ENCODE measurements at places on chromosomes 7 and 10.

- peak; percentile 81 for DNase-seq
These were observed 115.9 kb upstream of the EEPD1 start for GRCh38 chr7:36037121-36037662.

GRCh38 chr7:19465861-19466260 lies 243.0 kb downstream of the POLR1F start:
- DNase-seq, result no peak

GRCh38 chr10:70053841-70054288 lies 1.2 kb downstream of the MACROH2A2 start:
- no peak for DNase-seq

GRCh38 chr7:47354831-47355541 lies 226.9 kb downstream of the TNS3 start:
- no peak for DNase-seq

DNA sequence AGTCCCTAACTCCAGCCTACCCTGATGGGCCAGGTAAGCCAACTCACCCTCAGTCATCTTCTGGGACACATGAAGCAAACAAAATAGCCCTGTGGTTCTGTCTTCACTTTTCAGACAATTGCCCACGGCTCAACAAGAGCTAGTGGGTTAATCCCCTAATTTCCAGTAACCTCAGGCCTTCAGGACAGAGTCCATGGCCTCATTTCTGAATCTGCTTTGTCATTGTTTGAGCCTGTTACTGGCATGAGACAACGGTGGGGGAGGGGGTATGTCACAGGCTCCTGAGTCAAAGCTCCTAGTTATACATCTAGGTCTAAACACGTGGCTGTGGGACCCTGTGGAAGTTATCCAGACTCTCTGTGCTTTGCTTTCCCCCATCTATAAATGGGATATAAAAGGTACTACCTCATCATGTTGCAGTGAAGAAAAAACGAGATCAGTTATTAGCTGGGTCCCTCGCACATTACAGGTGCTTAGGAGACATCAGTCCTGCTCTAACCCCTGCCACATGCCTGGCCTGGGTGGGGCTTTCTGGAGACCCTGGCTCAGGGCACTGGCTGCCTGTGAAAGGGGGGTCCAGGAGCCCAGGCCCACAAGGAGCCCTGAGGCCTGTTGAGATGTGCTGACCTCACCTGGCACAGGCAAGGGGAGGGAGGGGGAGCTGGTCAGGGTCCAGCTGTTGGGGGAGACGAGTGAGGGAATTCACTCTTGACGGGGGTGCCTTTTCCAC lies 16.5 kb downstream of the MAT1A start:
- DNase-seq, result no peak

GRCh38 chr10:93496322-93497041 lies at the start of gene CEP55:
TSS of gene CEP55 (plus strand) at chr10:93496612. CDS start at chr10:93500052, 3,440 bp downstream.
- DNase-seq, result peak; percentile 97

DNA sequence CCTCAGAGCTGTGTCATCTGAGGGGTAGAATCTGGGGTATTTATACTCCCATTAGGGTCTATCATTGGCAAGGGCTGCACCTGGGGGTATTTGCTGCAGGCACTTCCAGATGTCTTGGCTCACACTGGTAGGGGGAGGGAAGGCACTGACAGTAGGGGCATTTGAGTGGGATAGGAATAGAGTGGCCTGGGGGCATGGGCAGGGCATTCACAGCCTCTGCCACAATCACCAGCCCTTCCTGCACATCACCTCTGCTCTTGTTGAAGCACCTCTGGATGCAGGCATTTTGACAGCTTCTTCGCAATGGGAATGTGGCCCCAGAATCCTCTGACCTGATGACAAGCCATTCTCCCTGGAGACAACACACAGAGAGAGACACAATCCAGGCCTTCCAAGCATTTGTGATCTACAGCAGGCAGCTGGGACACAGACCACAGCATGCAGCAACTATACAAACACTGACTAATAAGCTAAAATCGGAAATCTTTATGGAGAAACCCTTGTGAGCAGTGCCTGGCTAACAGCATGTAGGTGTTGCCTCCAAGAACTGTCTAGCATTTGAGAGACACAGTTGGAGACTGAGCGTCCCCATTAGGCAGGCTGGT lies 178.5 kb downstream of the KCNMA1 start:
- no peak for DNase-seq

GRCh38 chr7:44757739-44758138 lies 9.1 kb downstream of the ZMIZ2 start:
- DNase-seq, result no peak

DNA sequence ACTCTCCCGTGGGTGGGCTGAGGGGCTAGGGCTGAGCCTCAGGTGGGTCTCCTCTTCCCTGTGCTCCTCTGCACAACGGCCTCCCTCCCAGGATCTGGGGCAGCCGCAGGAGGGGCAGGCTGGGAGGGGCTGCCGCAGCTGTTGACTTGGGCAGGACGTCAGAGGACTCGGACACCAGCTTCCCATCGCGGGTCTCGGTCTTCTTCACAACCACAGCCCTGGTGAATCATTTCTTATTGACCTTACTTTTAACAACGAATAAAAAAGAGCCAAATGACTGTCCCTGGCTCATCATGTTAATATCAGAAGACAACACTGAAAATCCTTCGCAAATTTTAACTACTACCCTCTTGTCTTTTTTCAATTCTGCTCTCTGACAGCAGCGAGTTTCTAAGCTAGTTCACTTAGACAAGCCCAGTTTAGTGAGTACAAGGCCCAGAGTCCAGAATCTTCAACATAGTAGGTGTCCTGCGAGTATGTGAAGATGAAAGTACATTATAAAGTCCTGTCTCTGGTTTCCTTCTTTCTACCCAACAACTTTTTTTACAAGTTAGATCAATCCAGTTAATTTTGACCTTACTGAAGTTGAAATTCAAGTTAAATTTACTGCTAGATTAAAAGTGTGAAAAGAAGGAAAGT lies 32.4 kb downstream of the CTNNA3 start:
- no peak for DNase-seq

DNA sequence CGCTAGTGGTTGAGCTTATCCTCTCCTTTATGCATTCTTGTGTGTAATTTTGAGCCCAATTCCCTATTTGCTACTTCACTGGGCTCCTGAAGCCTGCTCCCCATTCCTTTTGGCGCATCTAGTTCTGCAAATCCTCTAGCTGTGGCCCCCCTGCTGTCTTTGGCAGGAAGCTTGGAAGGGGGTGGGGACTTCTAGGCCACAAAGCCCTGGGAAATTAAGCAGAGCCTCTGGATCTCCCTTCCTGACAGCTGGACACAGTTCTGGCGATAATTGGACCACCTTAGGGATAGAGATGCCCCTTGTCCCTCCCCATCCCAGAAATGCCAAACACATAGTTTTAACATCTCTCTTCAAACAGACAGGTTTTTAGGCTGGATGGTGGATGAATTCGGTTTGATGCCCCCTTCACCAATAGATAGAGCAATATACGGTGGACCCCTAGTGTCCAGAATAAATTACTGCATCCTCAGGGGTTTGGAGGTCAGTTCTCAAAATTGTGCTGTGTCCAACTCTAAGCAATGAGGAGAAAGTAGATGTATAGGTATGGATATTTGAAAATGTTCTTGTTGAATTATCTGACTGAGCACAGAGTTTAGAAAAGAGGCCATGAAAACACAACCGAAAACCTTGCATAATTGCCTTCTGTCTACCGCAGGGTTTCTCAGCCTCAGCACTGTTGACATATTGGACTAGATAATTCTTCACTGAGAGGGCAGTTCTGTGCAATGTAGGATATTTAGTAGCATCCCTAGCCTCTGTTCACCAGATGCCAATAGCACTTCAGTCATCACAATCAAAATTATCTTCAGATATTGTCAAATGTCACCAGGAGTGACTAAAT lies 75.5 kb downstream of the PAPSS2 start:
- peak; percentile 68 for DNase-seq

DNA sequence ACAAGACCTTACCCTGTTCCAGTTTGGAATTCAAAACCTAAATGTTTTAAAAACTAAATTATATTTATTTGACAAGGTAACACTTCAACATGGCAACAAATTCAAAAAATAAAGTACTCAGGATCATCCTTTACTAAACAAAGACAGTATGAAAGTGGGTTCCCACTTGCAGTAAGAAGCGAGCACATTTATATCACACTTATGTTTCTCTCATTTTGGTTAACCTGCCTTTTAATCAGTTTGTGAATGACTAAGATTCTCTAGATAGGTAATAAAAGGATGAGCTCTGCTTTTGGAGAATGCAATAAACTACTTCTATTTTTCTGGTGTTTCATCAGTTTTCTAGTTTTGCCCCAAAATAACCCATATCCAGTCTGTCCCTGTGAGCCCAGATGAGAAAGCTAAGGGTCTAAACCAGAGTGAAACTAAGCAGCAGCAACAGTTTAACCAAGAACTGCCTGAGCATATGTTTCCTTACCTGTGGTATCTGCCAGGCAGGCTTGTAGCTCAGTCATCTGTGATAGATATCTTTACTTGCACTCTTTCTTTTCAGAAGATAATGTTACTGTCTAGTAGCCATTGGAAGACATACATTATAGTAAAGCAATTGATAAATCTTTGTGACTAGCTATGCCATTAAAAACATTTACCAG lies 64.1 kb downstream of the ABLIM1 start:
- DNase-seq, result no peak
